Left ventricle myocardium inferior (tissue), 1 donor: ENCODE measurements at places on chromosomes 2 and 18. TPM values are rescaled to one million over a fixed set of nuclear protein-coding genes. Genes with fewer than 3 reads are reported as not detected.
A peak's percentile ranks its signal among the peaks of the same experiment; 100 is the strongest.

DNA sequence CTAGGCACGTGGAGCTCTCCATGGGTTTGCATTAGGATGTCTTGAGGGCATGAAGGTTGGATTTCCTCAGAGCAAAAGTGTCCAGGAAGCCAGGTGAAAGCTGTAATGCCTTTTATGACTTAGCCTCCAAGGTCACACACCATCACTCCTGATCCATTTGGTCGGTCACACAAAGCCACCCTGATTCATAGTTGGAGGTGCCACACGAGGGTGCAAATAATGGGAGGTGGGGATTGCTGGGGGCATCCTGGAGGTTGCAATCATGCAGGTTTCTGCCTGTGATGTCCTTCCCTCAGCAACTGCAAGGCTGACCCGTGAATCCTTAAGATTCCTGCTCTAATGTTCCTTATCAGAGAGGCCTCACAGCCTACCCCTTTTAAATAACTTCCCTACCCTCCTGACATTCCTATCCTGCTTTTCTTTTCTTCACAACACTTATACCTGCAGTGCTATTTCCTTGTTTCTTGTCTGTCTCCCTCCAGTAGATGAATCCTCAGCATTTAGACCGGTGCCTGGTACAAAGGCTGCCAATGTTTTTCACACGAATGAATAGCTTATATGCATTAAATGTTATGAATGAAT, 97.1 kb downstream of the LIPG start:
- no peak overlapping the region for H3K4me3 ChIP-seq
- DNase-seq: no peak
- H3K27me3 ChIP-seq: peaks cover 17% of the 10 kb centered on the region
- no peaks in the 10 kb centered on the region for H3K36me3 ChIP-seq
- H3K4me1 ChIP-seq: peaks cover 12% of the 10 kb centered on the region

DNA sequence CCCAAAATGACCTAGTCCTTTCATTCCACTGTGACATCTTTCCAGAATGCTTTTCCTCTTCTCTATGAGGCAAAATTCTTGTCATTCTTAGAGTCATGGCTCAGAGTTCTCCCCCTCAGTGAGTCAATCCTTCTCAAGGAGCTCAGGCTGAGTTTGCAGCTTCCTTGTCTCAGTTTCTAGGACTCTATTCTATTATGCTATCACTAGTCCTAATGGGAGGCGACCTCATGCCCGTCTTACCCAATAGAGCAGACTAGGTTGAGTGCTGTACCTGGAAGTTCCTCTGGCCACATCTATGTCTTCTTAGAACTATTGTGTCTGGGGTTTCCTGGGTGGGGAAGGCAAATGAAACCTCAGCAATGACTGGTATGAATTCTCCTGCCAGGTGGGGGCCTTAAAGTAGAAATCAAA, 51.5 kb downstream of the HAUS1 start:
- DNase-seq: no peak
- H3K27me3 ChIP-seq: no peaks in the 10 kb centered on the region
- H3K4me3 ChIP-seq: no peak overlapping the region
- H3K4me1 ChIP-seq: peaks cover 24% of the 10 kb centered on the region
- H3K36me3 ChIP-seq: no peaks in the 10 kb centered on the region

DNA sequence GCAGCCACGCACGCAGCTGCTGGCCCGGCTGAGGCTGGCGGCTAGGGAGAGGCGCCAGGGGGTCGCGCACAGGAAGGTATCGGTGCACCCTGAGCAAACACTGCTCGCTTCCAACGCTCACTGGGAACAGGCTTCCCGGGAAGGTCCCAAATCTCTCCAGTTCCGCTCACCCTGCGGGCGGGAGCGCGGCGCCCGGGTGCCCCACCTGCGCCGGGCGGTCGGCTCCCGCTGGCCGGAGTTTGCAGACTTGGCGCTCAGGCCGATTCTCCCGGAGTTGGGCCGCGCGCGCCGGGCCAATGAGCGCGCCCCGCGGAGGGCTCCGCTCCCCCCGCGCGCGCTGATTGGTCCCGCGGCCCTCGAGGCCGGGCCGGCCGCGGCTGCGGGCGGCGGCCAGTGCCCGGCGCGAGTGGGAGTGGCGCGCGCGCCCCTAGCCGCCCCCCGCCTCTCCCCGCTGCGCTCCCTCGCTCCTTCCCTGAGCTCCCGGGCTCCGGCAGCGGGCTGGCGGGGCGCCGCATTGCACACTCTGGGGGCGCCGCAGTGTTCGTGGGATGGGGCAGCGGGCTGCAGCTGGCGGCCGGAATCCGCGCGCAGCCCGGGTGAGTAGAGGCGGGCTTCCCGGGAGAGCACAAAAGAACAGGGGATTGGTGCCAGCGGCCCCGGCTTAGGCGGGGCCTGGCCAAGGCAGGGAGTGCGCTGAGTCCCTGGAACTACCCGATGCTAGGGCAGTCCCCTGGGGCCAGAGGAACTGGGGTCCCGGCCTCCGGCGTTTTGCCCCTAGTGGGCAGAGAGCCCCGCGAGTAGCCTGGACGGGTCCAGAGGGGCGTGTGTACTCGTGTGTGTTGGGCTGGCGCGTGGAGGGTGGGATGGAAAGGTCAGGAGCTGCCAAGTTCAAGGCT, at the start of gene LYPD6:
TSS of gene LYPD6 (plus strand) at position 461 of the 896 bp plus-strand sequence. CDS start 107,122 bp downstream, outside the sequence.
- no peaks in the 10 kb centered on the region for H3K36me3 ChIP-seq
- peak; percentile 66 for DNase-seq
- peaks cover 63% of the 10 kb centered on the region for H3K27me3 ChIP-seq

DNA sequence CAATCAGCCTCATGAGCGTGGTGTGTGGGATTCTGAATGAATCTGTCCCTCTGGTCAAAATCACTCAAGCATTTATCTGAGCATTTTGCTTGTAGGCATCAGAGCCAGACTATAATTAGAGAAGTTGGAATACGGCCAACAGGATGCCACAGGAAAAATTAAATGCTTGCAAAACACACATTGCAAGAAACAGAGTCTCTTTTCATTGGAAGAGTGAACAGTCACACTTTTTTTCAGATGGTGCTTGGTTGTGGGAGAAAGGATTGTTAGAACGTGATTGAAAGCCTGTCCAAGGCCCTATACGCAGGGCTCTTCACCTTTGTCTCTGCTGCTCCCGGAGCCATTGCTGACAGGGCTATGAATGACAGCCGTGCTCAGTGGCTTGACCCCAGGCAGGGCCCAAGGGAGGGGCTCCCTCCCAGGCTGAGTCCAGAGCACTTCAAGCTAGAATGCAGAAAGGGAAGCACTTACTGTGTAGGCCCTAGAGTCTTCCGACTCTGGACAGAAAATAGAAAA, 59.8 kb downstream of the SNTG2 start:
- H3K27ac ChIP-seq: peak overlapping the region; percentile 10
- no peaks in the 10 kb centered on the region for H3K36me3 ChIP-seq
- H3K27me3 ChIP-seq: peaks cover 11% of the 10 kb centered on the region
- DNase-seq: no peak

DNA sequence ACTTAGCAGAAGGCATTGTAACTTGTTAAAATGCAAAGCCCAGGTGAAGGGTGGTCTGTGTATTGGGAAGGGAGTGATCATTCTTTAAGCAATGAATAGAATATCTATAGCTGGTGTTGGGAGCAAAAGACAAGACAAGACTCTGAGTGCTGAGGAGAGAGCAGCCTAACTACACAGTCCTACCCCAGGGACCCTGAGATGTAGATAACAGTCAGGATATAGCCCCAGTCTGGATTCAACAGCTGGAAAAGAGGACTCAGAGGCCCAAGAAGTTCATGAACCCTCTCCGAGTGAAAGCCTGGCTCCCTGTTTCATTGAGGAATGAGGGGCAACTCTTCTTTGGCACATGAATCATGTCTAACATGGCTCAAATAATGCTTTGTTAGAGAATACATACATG, 310.7 kb upstream of the SLC14A2 start:
- peaks cover 6% of the 10 kb centered on the region for H3K4me1 ChIP-seq
- peaks cover 13% of the 10 kb centered on the region for H3K27me3 ChIP-seq
- no peak for DNase-seq
- no peaks in the 10 kb centered on the region for H3K36me3 ChIP-seq
- no peak overlapping the region for H3K27ac ChIP-seq

DNA sequence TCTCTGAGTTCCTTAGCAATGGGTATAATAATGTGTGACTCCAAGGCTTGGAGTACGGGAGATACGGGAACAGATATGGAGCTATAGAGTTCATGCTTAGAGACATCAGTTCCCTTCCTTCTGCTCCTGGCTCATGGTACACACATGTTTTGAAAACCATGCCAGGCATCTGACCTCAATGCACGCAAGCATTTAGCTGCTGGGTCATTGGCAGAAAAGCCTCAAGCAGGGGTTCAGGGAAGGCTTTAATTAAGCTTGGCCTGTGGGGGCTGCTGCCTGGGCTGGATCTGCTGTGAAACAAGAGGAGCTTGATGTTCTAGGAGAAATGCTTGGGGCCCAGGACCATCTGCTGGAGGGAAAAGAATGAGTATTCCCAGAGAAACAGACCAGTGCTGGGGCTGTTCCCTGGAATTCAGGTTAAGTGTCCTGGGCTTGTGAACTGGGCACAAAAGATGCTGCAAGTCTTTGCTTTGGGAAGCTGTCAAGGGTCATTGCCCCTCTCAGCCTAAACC, 3.2 kb downstream of the ALLC start:
- no peaks in the 10 kb centered on the region for H3K36me3 ChIP-seq
- no peak for DNase-seq
- no peak overlapping the region for H3K27ac ChIP-seq
- H3K27me3 ChIP-seq: no peaks in the 10 kb centered on the region
- H3K4me1 ChIP-seq: peaks cover 31% of the 10 kb centered on the region
- H3K4me3 ChIP-seq: no peak overlapping the region

DNA sequence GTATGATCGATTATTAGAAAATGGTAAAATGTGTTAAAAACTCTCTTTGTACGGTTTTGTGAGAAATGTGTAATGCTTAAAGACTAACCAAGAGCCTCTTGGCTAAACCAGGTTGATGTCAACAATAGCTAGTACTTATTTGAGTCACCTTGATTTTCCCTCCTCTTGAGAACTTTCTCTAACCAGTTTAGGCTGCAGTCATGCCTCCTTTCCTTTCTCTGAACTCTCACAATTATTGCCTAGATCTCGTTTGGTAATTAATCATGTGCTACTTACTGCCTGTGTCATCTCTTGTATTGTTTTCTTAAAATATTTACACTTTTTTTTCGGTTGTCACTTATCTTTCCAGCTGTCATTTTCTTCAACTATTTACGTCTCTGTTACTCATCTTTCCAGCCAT, 1.1 kb upstream of the EPC2 start:
- peak overlapping the region; percentile 85 for H3K4me3 ChIP-seq
- H3K36me3 ChIP-seq: no peaks in the 10 kb centered on the region
- H3K27me3 ChIP-seq: no peaks in the 10 kb centered on the region
- DNase-seq: no peak
- peak overlapping the region; percentile 100 for H3K27ac ChIP-seq
- peaks cover 40% of the 10 kb centered on the region for H3K4me1 ChIP-seq

GRCh38 chr2:172137109-172137508, 34.4 kb upstream of the DLX2 start:
- no peak overlapping the region for H3K4me3 ChIP-seq
- no peaks in the 10 kb centered on the region for H3K4me1 ChIP-seq
- no peaks in the 10 kb centered on the region for H3K36me3 ChIP-seq
- no peak overlapping the region for H3K27ac ChIP-seq

MROH2A gene
- total RNA-seq: not detected

TCF23 gene
- total RNA-seq: 0.08 TPM

LOXHD1 gene
- 0.49 TPM for total RNA-seq

GPC1 gene
- 187 TPM for total RNA-seq

CYTIP gene
- total RNA-seq: 0.82 TPM

GRB14 gene
- 39.3 TPM for total RNA-seq
